ENCODE measurements at places on chromosomes 2 and 18.

DNA sequence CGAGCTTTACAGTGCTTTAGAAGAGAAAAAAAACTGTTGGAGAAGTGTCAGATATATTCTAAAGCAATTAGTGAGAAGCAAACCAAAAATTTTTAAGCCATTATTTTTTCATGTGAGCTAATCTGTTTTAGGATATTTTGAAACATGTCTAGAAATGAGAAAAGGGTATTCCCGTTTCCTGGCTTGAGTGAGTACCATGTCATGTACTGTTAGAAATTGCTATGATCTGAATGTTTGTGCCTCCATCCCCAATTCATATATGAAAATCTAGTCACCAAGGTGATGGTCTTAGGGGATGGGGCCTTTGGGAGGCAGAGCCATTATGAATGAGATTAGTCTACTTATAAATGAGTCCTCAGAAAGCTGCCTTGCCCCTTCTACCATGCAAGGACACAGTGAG is 493.3 kb upstream of the GCFC2 start:
- no peak for DNase-seq

GRCh38 chr2:71605781-71606241 is 152.4 kb downstream of the DYSF start:
- DNase-seq: no peak

GRCh38 chr2:71550801-71551630 is 97.7 kb downstream of the DYSF start:
- no peak for DNase-seq

- DNase-seq: no peak
Observed at GRCh38 chr2:240466579-240467148, 31.2 kb downstream of the GPC1 start.

DNA sequence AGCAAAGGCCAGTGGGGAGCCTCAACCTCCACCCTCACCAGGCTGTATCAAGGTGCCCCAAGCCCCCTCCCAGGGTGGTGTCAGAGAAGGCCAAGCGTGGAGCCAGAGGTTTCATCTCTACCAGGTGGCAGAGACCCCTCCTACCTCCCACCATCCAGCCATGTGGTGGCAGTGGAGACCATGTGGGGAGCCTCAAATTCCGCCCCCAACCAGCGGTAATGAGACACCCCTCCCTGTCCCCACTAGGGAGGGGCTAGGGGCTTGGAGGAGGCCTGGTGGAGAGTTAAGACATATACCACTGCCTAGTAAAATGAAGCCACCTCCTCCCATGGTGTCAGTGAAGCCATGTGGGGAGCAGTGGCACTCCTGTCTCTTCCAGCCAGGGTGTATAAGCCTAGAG is 24.4 kb upstream of the YPEL5 start:
- DNase-seq: no peak

DNA sequence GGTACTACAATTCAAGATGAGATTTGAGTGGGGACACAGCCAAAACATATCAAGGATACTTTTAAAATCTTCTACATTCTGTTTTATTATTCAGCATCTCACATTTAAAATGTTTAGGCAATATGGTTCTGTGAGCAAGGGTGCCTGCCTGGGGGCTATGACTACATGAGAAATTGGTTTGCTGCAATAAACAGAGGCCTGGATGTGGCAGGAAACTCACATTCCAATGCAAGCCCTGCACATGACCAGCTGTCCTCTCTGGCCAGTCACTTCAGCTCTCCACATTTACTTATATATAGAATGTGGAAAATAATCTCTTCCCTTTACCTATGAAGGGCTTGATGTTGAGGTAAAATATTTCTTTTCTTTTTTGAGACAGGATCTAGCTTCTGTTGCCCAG is 193.4 kb downstream of the LRRTM1 start:
- DNase-seq: no peak

GRCh38 chr2:168201584-168202116 is 45.7 kb downstream of the STK39 start:
- no peak for DNase-seq

DNA sequence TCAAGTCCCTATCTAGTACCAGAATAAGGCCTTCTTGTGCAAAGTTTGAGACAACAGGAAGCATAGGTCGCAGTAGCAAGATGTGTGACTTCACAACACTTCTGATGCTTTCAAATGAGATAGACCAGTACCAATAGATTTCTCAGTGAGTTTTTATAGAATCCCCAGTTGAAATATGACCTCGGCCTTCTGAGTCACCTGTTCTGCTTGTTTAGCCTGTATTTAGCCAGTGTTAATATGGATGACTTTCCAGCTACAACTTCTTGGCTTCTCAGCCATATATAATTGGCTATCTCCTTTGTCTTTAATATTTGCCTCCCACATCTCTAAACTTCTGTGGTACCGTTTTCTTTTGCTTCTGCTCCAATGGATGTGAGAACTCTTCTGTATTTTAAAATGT is 113.8 kb downstream of the KYNU start:
- no peak for DNase-seq

- no peak for DNase-seq
Observed at GRCh38 chr18:76568731-76569130, 73.7 kb upstream of the ZNF516 start.

- no peak for DNase-seq
Observed at GRCh38 chr2:212911011-212911410, 240.4 kb downstream of the IKZF2 start.

Data from HepG2 (cell line).